ENCODE measurements at places on chromosomes 7 and 10. TPM values are rescaled to one million over a fixed set of nuclear protein-coding genes. Genes with fewer than 3 reads are reported as not detected.

Gene SPDYE11
- total RNA-seq = not detected

DNA sequence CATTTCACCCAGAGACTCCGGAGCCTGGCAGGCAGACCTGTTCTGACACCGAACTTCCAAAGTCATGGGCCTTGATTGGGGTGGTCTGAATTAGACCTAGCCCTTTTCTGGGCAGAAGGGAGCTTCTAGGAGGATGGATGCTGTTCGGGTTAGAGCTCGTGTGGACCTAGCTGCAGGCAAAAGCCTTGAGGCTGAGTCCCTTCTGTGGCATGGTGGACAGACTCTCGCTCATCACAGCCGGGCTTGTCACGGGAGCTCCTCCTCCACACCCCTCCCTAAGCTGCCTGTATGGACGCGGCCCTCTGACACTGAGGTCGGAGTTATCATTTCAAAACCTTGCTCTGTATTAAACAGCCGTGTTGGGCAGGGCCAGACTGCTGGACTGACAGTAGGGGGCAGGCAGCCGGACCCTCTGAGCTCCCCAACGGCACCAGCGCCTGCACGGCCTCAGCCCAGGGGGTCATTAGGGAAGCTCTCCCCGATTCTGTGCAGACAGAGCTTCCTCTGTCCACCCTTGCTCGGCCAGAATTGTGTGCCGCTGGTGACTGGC, 2.2 kb downstream of the IRF5 start:
- DNase-seq = no peak

- DNase-seq = no peak
Measured at GRCh38 chr7:70047891-70048448, 449.7 kb downstream of the AUTS2 start.

- DNase-seq = peak; percentile 80
Measured at GRCh38 chr10:22681783-22682183, 32.6 kb downstream of the PIP4K2A start.

DNA sequence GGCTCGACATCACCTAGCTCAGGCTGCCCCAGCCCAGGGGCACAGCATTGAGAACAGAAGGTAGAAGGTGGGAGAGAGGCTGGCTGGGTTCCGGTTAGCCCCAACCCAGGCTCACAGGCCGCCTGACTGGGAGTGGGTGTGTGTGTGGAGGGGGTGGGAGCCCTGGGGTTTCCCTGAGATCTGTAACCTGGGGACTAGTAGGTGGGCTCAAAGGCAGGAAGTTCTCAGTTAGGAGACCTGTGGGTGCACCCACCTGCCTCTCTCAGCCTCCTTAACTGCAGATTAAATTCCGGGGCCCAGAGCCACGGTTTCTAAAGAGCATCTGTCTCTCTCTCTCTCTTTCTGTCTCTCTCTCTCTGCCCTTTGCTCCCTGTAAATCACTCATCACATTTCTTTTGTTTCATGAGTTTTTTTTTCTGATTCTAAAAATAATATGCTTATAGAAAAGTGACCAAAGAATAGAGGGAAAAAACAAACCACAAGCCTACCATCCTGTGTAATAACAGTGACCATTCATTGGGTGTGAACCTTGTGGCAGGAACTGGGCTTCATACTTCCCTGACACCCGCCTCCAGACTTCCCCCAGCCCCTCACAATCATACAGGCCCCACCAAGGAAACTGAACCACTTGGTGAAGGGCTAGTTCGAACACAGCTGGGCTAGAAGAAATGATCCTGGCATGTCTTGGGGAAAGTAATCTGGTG, 83.4 kb upstream of the SMNDC1 start:
- peak; percentile 51 for DNase-seq

Gene MAT1A
- not detected for total RNA-seq

Gene ANKRD61
- total RNA-seq = 0.26 TPM
